ENCODE measurements at places on chromosomes 12 and 14.

- no peak for DNase-seq
Observed at GRCh38 chr14:105137481-105138020, 31.0 kb downstream of the JAG2 start.

GRCh38 chr12:50402264-50403000 lies 1.7 kb downstream of the LARP4 start:
- no peak for DNase-seq

GRCh38 chr14:41830714-41831406 lies 224.2 kb downstream of the LRFN5 start:
- DNase-seq = no peak

GRCh38 chr14:74421981-74422380 lies 4.0 kb downstream of the SYNDIG1L start:
- DNase-seq = no peak

DNA sequence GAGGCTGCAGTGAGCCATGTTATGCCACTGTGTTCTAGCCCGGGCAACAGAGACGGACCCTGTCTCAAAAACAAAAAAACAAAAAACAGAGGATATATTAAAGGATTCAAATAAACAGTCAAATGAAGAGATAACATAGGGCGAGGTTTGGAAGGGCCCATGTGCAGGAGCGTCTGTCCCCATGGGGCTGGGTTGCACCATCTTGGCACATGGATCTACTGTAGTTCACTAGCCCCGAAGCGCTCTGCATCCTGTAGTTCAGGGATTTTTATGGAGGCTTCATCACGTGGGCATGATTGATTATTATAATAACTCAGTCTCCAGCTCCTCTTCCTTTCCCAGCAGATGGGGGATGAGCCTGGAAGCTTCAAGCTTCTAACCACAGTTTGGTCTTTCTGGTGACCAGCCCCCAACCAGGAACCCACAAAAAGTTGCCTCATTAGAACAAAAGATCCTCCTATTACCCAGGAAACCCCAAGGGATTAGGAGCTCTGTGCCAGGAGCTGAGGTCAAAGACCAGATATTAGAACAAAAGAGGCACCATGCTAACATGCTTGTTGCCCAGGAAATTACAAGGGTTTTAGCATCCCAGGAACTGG lies 59.9 kb downstream of the HCAR2 start:
- peak; percentile 9 for DNase-seq

- DNase-seq = no peak
Observed at GRCh38 chr14:87142551-87143211, 850.3 kb downstream of the GALC start.

- DNase-seq = no peak
Observed at GRCh38 chr14:77442196-77442595, 15.2 kb downstream of the VIPAS39 start.

DNA sequence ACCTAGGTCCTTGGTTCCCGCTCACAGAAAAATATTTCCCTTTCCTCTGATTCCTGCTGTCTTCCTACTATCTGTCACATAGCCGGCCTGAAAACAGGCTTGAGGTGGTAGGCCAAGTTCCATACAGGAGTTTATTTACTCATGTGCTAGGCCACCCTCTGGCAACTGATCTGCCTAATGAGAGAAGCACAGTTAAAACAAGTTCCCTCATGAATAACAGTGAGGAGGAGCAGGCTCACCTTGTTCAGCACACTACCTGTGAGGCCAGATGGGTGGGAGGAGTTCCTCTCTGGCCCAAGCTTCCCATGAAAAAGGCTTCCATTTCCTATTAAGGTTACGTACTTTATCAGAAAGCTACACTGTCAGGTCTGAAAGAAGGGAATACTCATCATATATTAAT lies 206.0 kb downstream of the MYRFL start:
- DNase-seq = no peak

DNA sequence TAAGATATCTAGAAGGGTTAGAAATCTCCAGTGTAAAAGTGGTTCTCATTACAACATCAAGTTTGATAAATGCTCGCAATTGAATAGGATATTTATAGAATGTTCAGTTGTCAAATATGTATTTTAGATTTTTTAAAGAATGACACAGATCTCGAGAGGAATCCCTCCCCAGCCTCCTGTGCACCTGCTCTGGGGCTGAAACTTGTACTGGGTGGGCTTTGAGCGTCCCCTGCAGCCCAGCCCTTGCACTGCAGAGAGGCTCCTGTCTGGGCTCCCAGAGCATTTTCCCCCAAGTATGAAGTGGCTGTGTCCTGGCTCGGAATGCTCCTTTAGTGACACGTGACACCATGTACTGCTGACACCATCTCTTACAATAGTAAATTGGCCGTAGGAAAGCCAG lies 499.6 kb downstream of the TMEM121 start:
- DNase-seq = no peak

DNA sequence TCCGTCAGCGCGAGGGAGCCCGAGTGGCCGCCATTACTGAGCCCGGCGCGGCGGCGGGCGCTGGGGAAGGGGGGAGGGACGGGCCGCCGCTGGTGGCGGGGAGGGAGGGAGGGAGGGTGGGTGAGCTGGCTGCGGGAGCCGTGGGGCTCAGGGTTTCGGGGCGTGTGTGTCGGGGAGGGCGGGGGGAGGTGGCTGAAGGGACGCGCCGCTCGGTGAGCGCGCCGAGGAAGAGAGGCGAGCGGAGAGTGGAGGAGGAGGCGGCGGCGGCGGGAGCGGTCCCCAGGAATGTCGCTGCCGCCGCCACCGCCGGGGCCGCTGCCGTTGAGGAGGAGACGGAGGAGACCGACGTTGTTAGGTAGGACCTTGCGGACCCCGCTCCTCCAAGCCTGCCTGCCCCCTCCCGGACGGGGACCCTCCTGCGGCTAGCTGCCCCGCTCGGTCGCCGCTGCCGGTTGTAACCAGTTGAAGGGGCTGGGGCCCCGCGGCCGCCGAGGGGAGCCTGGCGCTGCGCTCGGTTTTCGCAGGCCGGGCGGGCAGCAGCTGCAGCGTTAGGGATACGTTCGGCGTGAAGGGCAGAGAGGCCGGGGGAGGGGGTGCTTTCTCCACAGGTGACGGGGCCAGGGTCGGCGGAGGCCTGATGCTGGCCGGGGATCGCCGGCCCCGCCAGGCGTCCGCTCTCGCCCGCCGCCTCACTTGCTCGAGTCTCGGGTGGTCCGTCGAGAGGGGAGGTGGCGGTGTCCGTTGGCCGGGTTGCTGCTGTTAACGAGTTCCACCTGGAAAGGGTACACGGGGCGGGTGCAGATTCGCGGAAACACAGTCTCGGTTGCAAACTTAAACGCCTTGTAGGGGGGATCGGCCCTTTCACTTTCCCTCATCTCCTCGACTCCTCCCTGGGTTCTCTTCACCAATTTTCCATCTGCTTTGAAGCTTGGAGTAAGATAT lies at the start of gene ARHGAP5:
Gene ARHGAP5 (plus strand): TSS at position 224 of the 942 bp plus-strand sequence. CDS start 13,366 bp downstream, outside the sequence.
- no peak for DNase-seq

DNA sequence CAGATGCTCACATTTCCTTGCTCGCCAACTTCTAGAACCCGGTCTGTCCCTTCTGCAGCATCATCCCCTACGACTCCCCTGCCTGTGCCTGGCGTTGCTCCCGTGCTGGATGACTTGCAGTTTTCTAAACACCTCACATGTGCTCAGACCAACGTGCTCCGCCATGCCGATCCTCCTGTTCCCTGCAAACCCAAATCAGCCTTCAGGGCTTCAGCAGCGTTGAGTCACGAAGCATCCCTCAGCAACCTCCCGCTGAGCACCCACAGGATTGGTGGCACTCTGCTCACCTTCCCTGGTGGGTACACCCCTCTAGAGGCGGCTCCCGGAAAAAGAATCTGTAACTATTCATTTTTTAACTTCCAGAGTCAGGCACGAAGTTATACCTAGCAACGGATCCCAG lies 2.8 kb upstream of the PIWIL1 start:
- DNase-seq = no peak

- no peak for DNase-seq
Observed at GRCh38 chr12:47097276-47097896, 17.6 kb upstream of the AMIGO2 start.

DNA sequence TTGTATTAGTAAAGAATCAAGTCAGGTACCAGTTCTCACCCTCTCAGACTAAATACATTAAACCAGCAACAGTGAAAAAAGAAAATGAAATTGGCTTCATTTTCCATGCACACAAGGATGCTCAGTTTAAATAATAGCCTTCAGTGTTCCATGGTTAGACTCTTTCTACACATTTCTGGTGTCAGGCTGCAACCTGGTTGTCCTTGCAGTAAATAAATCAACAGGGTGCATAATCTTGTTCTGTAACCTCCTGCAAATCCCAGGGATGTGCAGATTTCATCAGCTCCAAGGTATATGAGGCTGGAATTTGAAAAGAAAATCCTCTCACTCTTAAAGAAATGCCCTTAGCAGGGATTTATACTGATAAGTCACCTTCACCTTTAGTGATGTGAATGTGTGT lies 46.7 kb upstream of the BTG1 start:
- DNase-seq = no peak

Measured in AML-193 (cell line).